Right cardiac atrium (tissue), 5 donors: ENCODE measurements at places on chromosomes 11 and 22. TPM values are rescaled to one million over a fixed set of nuclear protein-coding genes. Genes with fewer than 3 reads are reported as not detected.

The OTOG gene
- not detected for total RNA-seq

- DNase-seq = no peak
Observed at GRCh38 chr11:124072147-124072546, 31.0 kb upstream of the OR10G7 start.

- DNase-seq = no peak
Observed at GRCh38 chr11:76064192-76064591, 142.1 kb downstream of the WNT11 start.

- peak; percentile 81 for DNase-seq
Observed at GRCh38 chr11:128692753-128693415, 988 bp upstream of the FLI1 start.

The TSKU gene
- 10.6 TPM for total RNA-seq

The LYVE1 gene
- total RNA-seq = 114 TPM

DNA sequence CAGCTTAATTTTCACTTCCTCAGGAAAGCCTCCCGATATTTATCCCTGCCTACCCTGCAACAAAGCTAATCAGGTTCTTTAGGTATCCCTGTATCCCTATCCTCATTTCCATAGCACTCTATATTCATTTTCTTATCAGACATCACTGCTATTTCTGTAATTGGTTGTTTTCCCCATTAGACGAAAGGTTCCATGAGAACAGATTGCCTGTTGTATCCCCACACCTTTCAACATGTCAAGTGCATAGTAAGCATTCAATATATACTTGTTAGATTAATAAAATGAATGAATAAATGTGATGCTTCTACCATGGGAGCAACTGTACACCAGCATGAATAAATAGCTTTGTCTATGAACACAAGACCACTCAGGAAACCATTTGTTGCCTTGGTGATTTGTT is 499.8 kb downstream of the DLG2 start:
- no peak for DNase-seq

The MYO7A gene
- total RNA-seq = 7.0 TPM

The ACRV1 gene
- total RNA-seq = not detected

DNA sequence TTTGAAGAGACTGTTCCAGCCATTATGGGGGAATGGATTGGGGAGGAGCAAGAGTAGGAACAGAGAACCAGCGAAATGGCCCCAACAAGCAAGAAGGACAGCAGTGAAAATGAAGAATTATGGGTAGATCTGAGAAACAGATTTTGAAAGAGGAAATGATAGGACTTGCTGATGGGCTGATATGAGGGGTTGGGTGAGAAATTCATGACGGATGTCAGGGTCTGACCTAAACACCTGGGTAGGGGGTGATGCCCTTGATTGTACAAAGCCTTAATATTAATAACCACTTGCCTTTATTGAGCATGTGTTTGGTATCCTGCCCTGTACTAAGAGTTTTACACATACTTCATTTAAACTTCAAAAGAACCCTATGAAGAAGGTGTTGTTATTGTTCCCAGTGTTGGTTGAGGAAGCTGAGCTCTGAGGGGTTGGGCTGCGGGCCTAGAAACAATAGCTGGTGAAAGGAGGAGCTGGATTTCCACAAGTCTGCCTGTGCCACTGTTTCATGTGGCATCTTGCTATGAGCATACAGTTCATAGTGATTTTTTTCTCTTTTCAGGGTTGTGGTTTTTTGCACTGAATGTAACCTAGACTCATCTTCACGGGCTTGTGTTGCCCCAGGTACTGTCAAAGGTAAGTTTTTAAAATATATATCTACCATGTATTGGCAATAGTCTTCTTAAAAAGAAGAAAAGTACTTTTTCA is 61.1 kb upstream of the TNRC6B start:
- DNase-seq = no peak

- DNase-seq = no peak
Observed at GRCh38 chr11:11524436-11525061, 97.3 kb downstream of the GALNT18 start.

GRCh38 chr22:23833911-23834317 is 4.9 kb downstream of the DERL3 start:
- no peak for DNase-seq

The RAB3IL1 gene
- 12.5 TPM for total RNA-seq

The KIF18A gene
- total RNA-seq = 0.11 TPM

The SYT8 gene
- not detected for total RNA-seq

The MS4A4E gene
- total RNA-seq = 2.5 TPM

The CD248 gene
- 22.9 TPM for total RNA-seq

DNA sequence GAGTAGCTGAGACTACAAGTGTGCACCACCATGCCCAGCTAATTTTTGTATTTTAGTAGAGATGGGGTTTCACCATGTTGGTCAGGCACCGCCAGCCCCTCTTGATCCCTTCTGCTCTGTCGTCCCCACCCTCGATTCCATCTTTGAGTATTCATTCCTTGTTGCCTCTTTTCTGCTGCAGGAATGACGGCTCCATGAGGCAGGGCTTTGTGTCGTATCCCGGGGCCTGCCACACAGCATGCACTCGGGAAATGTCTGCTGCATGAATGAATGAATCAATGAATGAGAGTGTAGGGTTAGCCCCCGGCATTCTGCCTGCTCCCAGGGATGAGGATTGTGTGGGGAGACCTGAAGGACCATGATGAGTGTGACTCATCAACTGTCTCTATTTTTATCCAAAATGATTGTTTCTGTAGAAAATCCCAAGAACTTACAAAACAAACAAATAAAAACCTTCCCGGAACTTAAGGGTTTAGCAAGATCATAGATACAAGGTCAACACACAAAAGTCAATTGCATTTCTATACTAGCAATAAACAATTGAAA is 54.6 kb upstream of the SLC22A12 start:
- DNase-seq = no peak

- peak; percentile 27 for DNase-seq
Observed at GRCh38 chr11:57751676-57752253, at the start of gene BTBD18. Gene BTBD18 (minus strand): TSS chr11:57751819. CDS start chr11:57751188, 631 bp downstream.

GRCh38 chr11:125452125-125452470 is 44.0 kb downstream of the FEZ1 start:
- no peak for DNase-seq

The PIWIL4 gene
- total RNA-seq = 2.0 TPM

The NAALAD2 gene
- 1.0 TPM for total RNA-seq

The TUB gene
- 24.8 TPM for total RNA-seq

DNA sequence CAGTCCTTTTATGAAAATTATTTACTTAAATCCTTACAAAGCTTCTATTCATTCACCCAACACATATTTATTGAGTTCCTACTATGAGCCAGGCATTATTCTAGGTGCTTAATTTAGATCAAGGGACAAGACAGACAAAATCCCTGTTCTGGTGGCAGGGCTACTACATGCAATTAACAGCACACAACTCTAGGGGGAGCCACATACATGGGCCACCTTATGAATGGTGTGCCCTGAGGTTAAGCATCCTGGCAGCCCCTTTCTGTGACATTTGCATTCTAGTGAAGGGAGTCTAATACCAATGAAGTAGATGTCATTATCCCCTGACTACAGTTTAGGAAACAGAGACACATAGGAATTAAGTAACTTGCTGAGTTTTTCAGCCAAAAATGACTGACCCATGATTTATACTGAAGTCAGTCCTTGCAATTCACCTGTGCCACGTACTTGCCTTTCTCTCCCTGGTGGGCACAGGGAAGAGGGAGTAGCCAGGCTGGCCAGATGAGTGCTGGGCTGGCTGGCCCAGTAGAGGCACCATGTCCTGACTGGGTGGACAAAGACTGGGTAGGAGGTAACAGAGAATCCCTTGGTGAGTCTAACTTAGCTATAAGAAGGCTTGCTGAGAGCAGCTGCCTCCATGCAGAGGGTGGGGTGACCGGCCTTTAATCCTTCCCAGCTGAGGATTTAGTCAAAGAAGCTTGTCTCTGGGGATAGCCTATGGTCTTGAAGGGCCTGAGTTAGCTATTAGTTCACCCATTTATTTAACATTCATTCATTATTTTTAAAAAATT is 52.0 kb upstream of the ELF5 start:
- no peak for DNase-seq

The TECTA gene
- 7.4 TPM for total RNA-seq

The DLG2 gene
- 10.5 TPM for total RNA-seq

- no peak for DNase-seq
Observed at GRCh38 chr11:73478737-73479347, 102.6 kb downstream of the RELT start.

GRCh38 chr22:29359469-29359868 is 28.9 kb downstream of the AP1B1 start:
- DNase-seq = peak; percentile 87

GRCh38 chr11:60376601-60377000 is 1.7 kb upstream of the MS4A7 start:
- DNase-seq = no peak

- DNase-seq = peak; percentile 25
Observed at GRCh38 chr11:118892964-118893363, 9.3 kb downstream of the CXCR5 start.

The NXPE4 gene
- total RNA-seq = not detected

- no peak for DNase-seq
Observed at GRCh38 chr11:10502770-10503169, 38.2 kb downstream of the RNF141 start.

DNA sequence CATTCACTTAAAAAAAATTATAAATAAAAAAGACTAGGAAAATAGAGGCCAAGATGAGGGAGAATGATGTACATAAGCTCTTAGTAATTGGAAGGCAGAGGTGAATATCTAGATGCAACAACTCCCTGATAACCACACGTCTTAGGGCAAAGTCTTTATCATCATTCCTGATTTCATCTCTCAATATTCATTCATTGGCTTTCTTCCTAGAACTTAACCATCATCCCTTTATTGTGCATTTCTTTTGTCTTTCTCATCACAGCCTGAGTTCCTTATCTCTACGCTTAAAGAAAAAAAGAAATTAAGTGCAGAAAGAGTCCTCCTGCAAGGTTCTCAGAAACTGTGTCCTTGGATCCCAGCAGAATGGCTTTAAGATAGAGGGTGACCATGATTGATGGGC is 23.2 kb upstream of the FLI1 start:
- DNase-seq = no peak

GRCh38 chr22:25193130-25193529 is 6.5 kb upstream of the CRYBB3 start:
- no peak for DNase-seq

The OAF gene
- total RNA-seq = 46.8 TPM

DNA sequence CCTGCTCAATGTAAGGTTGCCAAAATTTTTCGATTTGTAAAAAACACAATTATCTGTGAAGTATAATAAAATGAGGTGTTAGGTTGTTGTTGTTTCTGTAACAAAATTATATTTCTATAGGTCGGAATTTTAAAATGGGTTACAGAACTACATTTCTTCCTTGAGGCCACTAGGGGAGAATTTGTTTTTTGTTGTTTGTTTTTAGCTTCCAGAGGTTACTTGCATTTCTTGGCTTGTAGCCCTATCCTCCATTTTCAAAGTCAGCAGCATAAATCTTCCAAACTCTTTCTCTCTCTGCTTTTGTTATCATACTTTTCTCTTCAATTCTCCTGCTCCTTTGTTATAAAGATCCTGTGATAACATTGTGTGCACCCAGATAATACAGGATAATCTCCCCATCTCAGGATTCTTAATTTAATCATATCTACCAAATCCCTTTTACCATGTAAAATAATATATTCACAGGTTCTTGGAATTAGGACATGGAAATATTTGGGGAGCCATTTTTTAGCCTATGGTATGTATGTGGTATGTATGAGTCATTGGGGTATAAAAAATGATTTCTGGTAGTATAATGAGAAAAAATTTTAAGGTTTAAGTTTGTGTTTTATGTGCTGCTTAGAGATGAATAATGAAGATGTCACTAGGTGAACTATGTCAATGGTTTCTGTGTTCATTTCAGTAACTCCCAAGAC is 9.4 kb upstream of the PATL1 start:
- DNase-seq = no peak

GRCh38 chr11:2885017-2885677 is 428 bp downstream of the CDKN1C start:
- DNase-seq = peak; percentile 66

GRCh38 chr11:96259134-96259830 is 83.7 kb downstream of the MAML2 start:
- no peak for DNase-seq

DNA sequence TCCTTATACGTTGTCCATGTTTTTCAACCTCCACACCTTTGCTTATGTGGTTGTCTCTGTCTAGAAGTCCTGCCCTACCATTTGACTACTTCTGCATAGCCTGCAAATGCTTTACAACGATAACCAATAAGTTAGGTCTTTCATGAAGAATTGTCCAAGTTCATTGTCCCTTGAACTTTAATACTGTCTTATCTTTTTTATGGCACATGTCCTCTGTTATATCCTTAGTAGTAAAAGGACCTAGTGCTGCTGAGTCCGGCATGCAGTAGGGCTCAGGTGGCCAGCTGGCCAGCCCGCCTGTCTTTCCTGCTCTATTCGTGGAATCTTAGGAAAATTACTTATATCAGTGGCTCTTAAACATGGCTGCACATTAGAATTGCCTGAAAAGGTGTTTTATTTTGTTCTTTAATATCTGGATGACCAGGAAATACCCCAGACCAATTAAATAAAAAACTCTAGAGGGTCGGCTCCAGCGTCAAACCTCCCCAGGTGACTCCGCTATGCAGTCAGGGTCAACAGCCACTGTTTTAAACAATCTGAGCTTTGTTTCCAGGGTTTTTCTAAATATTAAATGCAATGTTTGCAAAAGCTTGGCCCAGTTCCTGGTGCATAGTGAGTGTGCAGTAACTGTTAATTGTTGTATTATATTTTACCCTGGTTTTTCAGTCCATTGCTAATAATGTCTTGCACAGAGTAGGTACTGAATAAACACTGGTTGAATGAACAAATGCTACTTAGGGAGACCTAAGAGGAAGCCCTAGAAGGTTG is 64.6 kb upstream of the SESN3 start:
- no peak for DNase-seq

The ADM2 gene
- not detected for total RNA-seq

The CCT8L2 gene
- total RNA-seq = not detected

- peak; percentile 47 for DNase-seq
Observed at GRCh38 chr11:126465573-126466188, 110.2 kb downstream of the ST3GAL4 start.

DNA sequence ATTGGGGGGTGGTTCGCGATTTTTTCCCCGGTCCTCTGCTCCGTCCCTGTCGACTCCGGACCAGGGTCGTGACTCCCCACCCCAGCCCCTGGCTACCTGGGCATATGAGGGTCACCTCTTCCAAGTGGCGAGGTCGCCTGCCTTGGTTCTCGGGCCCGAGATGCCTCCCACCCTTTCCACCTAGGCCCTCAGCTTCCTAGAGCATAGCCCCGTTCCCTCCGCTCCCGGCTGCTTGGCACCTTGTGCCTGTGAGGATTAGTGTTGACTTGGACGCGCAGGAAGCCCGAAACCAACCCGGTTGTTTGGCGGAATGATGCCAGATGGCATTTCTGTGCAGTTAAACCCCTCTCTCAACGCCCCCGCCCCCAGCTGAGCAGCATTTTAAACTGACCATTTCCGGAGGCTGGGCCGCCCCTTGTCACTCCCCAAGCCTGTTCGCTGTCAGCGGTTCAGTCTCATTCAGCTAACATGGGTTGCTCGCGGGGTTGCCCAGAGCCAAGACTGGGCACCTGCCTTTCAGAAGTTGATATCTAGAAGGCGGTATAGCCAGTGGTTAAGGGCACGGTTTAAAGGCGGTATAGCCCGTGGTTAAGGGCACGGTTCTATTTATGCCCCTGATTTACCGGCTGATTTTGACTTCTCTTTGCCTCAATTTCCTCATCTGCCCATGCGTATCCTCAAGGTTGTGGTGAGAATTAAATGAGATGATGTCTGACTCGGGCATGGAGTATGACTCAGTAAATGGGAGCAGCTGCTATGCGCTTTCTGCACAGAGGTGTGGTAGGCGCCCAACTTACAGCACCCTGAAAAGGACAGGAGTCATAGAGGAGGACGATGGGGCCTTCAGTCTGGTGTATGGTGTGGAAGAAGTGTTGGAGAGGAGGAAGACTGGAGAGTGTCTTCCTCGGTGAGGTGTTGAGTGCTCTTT is 639 bp downstream of the INCENP start:
- peak; percentile 45 for DNase-seq

The TPBGL gene
- total RNA-seq = 0.09 TPM
